ENCODE measurements at places on chromosomes 7 and 10.

- DNase-seq: no peak
Observed at GRCh38 chr10:111037858-111038257, 39.0 kb upstream of the ADRA2A start.

- no peak for DNase-seq
Observed at GRCh38 chr7:22178735-22179134, 178.2 kb downstream of the RAPGEF5 start.

- no peak for DNase-seq
Observed at GRCh38 chr7:37062560-37062859, 338.2 kb upstream of the AOAH start.

- DNase-seq: no peak
Observed at GRCh38 chr10:17548770-17549169, 68.4 kb downstream of the HACD1 start.

DNA sequence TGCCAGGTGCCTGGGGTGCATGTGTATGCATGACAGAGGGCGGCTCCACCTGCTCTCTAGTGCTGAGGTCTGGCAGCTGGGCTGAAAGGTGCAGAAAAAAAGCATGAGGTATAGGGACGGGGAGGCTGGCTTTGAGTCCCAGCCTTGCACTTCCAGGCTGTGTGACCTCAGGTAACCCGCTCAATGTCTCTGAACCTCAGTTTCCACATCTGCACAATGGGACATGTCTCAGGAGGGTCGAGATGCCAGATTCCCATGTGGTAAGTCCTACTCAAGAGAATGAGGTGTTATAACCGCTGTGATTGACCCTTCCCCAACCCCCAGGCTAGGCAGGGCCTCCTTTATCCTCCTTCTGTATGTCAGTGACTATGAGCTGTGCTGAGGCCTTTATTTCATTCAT, 48.8 kb downstream of the ARHGAP22 start:
- no peak for DNase-seq

- DNase-seq: no peak
Observed at GRCh38 chr7:155487509-155488482, 29.9 kb downstream of the EN2 start.

GRCh38 chr10:110789604-110790433, 81.9 kb upstream of the PDCD4 start:
- no peak for DNase-seq

DNA sequence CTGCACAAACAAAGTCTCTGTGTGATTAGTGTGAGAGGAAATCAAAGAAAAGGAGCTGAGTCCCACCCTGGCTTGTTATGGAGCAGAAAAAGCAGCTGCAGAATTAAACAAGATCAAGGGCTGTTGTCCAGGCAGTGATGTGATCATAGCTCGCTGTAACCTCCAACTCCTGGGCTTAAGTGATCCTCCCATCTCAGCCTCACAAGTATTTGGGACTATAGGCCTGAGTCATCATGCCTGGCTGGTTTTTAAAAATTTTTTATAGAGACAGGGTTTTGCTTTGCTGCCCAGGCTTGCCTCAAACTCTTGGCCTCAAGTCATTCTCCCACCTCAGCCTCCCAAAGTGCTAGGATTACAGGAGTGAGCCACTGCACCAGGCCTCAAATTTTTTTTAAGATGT, 88.9 kb downstream of the IPMK start:
- no peak for DNase-seq

DNA sequence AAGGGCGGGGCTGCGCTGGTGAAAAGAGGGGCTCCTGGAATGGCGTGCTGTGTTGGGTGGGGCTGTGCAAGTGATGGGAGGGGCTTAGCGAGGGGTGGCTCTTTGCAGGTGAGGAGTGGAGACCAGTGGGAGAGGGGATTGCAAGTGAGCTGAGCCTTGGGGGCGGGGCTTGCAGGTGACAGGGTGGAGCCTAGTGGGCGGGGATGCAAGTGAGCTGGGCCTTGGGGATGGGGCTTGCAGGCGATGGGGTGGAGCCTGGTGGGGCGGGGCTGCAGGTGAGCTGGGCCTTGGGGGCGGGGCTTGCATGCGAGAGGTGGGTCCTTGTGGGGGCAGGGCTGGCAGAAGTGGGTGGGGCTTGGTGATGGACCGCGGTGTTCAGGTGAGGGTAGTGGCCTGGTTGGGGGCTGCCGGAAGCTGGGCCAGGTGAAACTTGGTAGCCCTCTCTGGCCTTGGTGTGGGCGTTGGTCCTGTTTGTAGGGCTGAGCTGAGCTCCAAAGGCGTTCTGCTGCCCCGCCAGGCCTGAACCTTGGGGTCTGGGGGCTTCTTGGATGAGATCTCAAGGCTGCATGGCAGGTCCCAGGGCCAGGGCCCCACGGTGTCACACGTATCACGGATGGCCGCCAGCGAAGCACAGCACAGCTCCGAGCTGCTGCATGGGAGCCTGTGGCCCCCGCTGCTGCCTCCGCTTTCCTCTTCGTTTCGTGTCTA, 743 bp upstream of the PITRM1 start:
- no peak for DNase-seq

- DNase-seq: no peak
Observed at GRCh38 chr10:48608279-48608681, 3.4 kb upstream of the ARHGAP22 start.

DNA sequence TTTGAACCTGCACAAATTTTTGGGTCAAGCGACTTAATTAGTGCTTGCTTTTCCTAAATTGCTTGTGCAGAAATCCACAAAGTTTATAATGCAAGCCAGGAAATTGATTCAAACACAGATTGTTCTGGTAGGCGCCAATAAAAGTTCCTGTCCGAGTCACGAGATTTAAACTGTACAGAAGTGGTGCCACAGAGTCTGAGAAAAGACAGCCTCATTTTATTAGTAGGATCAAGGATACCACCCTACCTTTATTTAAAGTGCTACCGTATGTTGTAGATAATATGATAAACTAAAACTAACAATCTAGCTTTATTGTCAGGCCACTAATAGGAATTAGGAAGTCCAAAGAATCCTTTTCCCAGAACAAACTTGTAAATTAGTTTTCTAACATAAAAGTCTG, 696.7 kb downstream of the TNS3 start:
- no peak for DNase-seq

GRCh38 chr7:149302222-149302621, 40.2 kb downstream of the ZNF783 start:
- DNase-seq: no peak

GRCh38 chr7:46626691-46627310, 705.7 kb upstream of the IGFBP3 start:
- DNase-seq: no peak

DNA sequence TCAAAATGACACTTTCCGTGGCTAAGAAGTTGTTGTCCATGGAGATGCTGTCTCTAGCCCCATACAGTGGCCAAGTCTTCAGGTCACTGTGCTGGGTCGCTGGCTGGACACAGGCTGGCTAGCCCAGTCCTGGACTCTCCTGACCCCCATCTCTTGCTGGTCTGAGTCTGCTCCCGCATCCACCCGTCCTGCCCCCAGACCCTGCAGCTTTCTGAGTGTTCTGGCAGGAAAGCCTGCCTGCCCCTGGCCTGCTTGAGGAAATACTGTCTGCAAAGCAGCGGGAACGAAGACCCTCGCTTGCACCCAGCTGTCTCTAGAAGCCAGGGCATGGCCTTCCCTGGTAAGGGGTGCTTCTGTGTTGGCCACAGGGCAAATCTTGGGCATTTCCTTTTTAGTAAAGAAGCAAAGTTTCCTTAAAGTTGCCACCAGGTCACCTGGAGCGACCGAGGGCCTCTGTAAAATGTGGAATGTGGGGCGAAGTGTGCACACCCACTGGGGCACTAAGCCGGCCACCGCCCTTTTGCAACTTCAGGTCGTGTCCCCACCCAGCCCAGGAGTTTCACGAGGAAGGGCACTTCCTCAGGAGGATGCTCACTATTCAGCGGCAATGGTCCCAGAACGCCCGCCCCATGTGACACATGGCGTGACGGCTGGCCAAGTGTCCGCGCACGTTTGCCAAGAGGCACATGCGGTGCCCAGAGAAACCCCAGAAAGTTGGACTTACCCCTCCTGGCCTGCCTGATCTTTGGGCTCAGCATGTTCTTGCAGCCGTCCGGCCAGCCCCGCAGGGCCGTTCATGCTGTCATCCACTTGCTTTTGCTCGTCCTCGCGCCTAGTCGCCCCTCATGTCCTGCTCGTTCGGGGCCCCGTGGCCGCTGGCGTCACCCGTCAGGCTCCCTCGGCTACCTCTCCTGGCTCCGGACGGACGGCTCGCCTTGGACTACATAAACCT, 558 bp downstream of the ARHGAP22 start:
- DNase-seq: peak; percentile 42

DNA sequence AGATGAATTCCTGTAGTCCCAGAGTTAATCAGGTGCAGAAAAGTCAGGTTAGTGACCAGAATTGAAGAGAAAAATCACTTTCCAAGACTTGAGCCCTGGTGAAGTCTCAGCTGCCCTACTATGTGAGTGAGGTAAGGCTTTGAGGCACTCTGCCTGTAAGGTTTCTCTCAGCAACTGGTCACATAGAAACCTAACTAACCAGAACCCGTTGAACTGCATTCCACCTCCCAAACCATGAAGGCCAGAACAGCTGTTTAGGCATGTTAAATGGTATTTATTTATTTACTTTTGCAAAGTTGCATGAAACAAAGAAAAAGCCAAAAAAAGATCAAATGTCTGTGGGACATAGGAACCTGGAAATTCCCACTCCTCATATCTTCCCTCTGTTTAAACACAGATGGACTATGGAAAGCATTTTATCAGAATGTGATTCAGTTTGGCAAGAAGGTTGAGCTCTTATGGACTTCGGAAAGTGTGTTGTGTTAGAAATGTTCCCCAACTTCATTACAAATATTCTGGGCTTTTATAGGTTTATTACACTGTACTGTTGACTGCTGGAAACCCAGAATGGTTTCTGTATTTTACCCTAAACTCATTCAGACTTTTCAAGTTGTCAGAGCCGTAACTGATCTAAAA, 12.8 kb upstream of the GPR85 start:
- DNase-seq: no peak
